ENCODE measurements at places on chromosomes 11 and 22.

DNA sequence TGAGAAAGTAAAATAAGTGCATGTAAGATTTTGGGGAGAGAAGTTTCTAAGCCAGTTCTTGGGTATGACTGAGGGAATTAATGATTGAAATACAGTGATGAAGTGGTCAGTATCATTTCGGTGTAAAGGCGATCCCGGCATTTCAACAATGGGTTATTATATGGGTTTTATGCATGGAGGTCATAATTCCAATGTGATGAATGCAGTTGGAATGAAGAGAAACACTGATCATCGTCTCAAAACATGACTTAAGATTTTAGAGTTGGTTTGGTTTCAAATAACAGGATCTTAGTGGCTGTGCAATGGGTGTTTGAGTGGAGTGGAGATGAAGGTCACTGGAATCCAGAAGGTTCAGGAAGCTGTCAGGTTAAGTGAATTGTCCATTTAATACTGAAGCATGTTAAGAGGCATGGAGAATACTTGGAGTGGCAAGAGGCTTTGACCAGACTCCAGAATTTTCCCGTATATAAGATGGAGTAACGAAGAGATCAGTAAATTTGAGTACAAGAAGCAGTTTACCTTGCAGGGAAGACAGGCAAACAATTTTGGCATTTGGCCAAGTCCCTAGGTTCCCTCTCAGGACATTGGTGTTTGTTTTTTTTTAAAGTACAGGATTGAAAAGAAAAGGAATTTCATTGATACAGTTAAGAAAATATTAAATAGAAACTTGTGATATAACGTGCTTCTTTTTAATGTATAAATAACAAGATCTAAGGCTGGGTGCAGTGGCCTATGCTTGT, 96.4 kb upstream of the BIRC3 start:
- no peak for DNase-seq

DNA sequence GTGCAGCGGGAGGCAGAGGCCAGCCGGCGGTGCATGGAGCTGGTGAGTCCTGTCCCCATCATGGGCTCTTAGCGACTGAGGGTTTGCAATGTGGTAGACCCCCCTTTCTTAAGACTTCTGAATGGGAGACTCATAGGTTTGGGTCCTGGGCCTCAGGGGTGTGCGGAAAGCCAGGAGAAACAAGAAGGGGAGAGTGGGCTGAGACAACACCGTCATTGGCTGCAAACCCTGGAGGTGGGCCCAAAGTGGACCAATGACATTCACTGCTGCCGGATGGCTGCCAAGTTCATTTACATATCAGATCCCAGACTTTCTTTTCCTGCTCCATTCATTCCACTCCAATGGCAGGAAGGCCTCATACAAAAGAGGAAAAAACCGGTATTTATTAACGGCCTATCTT, 213.3 kb downstream of the MYO18B start:
- DNase-seq = no peak

- DNase-seq = no peak
Measured at GRCh38 chr11:43554148-43554473, 126.4 kb upstream of the HSD17B12 start.

- peak; percentile 33 for DNase-seq
Measured at GRCh38 chr22:30327864-30328345, 1.2 kb upstream of the TBC1D10A start.

DNA sequence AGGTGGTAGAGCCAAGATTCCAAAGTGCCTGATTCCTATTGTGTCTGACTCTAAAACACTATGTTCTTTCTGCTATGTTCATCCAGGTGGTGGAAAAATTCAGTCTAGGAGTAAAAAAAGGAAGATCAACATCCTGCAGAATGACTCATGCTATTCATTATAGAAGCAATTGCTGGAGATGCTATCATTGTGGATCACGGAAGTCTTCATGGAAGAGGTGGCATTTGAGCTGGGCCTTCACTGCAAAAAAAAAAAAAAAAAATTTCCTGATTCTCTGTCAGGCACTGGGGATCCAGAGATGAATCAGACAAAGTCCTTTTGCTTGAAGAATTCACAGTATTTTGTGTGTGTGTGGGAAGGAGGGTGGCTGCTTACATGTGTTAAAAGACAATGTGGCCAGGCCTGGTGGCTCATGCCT, 1.4 kb upstream of the UVRAG start:
- no peak for DNase-seq

- peak; percentile 96 for DNase-seq
Measured at GRCh38 chr11:65421794-65422632, 585 bp upstream of the NEAT1 start.

DNA sequence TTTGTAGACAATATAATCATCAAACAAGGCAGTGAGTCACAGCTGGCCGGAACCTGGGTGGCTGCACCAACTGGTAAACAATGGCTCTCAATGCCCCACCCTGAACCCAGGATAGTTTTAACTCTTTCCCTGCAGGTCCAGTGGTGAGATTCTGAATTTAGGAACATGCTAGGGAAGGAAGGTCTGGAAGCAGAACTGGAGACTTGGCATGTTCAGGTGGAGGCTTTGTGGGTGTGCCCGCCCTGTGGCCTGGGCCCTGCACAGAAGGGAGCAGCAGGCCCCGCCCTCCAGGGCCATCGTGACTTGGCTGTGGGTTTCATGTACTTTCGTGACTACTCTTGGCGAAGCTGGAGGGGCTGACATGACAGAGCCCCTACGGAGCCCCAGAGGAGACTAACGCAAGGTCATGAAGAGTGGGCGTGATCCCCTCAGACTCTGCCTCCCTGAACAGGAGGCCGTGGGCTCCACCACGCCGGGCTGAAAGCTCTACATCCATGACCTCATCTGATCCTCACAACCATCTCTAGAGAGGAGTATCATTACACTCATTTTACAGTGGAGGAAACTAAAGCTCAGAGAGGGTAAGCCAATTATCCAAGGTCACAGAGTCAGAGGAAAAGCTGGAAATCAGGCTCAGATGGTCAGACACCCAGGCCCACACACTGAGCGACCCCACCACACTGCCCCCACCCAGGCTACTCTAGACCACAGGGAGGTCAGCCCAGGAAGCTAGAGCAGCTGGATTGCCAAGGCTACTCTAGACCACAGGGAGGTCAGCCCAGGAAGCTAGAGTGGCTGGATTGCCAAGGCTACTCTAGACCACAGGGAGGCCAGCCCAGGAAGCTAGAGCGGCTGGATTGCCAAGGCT, 27.3 kb downstream of the MAFF start:
- no peak for DNase-seq

- DNase-seq = no peak
Measured at GRCh38 chr11:63589000-63589399, 25.2 kb downstream of the PLAAT3 start.

- DNase-seq = no peak
Measured at GRCh38 chr11:27255447-27255828, 107.6 kb downstream of the CCDC34 start.

GRCh38 chr11:111418436-111418787, 39.3 kb upstream of the POU2AF1 start:
- DNase-seq = no peak

DNA sequence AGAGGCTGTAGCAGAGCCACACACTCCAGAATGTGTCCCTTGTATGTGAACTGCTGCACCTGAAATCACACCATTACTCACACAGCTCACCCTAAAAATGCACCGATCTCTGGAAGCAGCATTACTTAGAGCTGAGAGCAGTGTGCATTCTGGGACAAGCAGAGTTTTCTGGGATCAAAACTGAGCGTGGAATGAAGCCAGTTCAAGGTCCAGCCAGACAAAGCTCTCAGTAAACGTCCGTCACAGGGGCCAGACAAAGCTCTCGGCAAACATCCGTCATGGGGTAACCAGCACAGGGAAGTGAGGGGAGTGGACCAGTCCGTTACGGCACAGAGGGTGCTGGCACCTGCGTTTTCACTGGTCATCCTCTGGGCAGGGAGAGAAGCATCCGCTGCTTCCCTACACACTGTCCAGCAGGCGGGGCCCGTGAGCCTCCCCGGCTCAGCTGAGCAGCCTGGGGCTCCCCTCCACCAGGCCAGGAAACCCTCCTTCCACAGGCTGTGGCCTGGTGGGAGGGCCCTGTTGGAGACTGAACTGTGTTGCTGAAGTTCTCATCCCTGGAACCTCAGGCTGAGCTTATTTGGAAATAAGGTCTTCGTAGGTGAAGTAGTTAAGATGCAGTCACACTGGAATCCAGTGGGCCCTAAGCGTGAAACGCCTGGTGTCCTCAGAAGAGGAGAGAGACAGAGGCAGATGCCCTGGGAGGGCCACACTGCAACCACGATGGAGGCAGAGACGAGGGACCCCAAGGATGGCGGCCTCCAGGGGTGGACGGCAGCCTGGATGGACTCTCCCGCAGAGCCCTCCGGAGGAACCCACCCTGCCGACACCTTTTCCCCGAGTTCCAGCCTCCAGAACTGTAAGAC, 883.9 kb downstream of the BRD1 start:
- DNase-seq = peak; percentile 38

- no peak for DNase-seq
Measured at GRCh38 chr11:67486481-67487195, 3.8 kb downstream of the AIP start.

DNA sequence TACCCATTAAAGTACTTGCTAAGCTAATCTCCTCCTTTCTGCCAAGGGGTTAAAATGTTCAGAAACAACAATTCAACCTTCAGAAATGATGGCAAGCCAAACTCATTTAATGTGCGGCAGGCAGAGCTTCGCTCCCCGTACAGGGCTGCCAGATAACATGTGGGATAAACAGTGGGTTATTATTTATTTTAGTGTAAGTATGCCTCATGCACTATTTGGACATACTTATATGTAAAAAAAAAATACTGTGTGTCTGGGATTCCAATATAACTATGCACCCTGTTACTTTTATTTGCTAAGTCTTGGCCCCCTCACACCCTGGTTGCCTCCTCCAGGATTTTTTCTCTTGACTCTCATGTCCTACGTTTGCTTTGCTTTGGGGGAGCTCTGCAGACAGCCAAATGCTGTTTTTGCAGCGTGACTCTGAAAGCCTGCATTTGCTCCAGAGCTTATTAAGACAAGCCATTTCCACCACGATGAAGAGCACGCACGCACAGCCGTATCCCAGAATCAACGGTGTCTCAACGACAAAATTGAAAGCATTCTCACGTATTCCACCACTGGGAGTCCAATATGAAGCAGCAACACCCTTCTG, 86.5 kb upstream of the SHANK2 start:
- no peak for DNase-seq

- no peak for DNase-seq
Measured at GRCh38 chr11:84687433-84687832, 939.7 kb downstream of the DLG2 start.

DNA sequence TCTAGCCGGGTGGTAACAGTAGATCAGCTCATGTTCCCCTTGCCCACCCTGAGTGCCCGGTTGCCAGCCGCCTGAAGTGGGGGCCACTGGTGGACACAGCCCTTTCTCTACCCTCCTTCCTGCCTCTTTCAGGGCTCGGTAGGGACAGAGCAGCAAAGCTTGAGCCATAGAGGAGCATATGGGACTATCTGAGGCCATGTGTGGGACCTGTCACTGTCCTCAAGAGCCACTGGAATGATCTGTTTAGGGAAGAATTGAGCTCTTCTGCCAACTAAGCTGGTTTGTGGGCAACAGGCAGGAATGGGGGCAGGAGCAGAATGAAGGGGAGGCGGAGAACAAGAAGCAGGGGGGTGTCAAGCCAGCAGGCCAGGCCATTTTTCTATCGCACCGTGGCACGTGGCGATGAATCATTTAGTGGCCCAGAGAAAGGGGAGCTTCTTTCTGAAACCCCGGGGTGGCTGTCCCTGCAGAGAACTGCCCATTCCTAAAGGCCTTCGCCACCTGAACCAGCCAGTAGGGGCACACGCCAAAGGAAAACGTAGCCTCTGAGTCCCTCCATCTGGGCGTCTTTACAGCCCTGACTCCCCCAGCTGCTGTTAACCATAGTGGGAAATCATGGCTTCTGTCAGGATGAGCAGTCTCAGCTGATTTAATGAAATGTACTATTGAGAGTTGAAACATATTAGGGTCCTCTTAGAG, 8.8 kb downstream of the ASPHD2 start:
- no peak for DNase-seq

- DNase-seq = no peak
Measured at GRCh38 chr22:38841211-38841610, 2.6 kb downstream of the NPTXR start.

DNA sequence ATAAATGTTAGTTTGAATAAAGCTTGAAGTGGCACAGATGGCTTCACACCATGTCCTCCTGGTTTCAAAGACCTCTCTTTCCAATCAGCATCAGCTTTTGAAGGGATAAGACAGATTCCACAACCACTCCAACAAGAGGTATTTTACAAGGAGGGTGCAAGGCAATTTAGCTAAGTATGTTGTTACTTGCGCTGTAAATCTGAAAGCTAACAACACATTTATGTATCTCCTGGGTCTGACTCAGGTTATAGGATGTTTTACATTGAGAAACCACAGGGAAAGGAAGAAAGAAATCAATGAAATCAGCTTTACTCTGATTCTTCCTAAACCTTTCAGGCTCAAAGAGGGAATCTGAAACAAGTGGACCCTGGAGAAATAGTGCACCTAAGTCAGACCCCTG, 12.1 kb downstream of the CWC15 start:
- DNase-seq = no peak

DNA sequence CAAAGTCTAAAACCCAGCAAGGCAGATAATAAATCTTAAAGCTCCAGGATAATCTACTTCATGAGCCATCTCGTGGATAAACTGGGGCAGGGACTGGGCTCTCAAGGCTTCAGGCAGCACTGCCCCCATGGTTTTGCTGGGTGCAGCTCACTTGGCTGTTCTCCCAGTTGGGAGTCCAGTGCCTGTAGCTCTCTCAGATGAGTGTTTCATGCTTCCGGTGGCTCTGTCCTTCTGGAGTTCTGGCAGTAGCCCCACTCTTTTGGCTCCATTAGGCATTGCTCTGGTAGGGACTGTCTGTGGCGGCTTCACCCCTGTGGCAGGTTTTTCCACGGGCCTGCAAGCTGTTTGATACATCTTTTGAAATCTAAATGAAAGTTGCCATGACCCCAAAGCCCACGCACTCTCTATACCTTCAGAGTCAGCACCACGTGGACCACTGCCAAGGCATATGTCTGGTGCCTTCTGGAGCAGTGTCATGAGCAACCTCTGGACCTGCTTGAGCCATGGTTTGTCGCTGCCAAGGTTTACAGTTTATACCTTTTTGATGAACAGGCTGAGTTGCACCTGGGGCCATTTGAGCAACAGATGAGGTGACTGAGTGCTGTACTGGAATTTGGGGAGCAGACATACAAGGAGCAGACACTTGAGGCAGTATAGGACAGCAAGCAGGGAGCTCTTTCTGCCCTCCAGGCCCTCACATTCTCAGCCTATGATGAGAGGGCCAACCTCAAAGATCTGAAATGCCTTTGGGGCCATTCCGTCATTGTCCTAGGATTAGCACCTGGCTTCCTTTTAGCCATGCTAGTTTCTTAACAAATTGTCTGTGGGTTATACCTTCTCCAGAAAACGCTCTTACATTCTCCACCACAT, 48.6 kb downstream of the MTNR1B start:
- DNase-seq = no peak

- no peak for DNase-seq
Measured at GRCh38 chr11:117478926-117479325, 151.3 kb downstream of the CEP164 start.
